ENCODE measurements at places on chromosomes 12 and 14.

- DNase-seq: no peak
Measured at GRCh38 chr12:26520109-26520508, 312.9 kb downstream of the ITPR2 start.

- no peak for DNase-seq
Measured at GRCh38 chr14:54322701-54323337, 74.0 kb upstream of the CDKN3 start.

DNA sequence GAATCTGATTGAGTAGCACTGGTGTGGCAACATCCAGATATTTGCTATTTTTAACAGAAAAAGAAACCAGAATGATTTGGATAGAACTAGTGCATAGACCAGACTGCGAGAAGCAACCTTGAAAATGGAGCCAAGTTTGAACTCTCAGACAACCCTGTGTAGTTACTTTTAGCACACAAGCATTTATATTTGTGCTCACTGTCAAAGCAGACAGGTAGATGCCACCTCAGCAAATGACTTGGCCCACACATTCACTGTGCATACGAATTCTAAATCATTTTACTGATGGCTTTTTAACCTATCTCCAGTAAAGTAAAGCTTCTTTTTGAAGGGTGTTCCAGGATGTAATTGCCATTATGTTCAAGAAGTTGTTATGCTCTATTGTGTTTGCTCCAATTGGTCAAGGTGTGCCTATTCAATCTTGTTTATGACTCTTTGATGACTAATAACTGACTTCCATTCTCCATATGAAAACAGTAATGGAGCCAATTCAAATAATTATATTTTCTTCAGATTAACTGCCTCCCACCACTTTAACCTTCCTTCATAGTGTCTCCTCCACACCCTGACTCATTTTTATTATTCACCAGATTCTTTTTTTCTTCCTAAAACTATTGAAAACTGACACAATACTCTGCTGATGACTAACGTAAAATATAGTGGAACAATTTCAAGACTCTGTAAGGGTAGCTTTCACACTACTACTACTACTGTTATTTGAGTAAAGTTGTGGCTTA, 138.5 kb downstream of the CCER1 start:
- DNase-seq: no peak

DNA sequence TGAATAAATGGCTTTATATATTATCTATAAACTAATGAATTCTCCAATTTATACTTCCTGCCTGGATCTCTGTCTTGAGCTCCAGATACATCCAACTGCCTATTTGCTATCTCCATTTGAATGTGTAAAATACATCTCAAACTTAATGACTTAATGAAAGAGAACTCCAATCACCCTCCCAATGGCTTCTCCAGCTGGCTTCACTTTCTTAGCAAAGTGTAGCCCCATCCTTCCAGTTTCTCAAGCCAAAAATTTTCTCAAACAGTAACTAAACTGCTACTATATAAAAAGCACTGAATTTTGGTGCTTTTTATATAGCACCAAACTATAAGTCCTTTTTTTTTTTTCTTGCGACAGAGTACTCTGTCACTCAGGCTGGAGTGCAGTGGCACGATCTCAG, 2.6 kb downstream of the CRY1 start:
- DNase-seq: no peak

- DNase-seq: no peak
Measured at GRCh38 chr12:104890476-104891096, 67.5 kb downstream of the SLC41A2 start.

DNA sequence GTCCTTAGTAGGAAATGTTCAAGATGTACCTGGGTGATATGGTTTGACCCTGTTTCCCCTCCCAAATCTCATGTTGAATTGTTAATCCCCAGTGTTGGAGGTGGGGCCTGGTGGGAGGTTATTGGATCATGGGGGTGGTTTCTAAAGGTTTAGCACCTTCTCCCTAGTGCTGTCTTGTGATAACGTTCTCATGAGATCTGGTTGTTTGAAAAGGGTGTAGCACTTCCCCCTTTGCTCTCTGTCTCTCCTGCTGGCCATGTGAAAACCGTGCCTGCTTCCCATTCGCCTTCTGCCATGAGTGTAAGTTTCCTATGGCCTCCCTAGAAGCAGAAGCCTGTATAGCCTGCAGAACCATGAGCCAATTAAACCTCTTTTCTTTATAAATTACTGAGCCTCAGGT, 353.0 kb upstream of the SFSWAP start:
- DNase-seq: no peak

- DNase-seq: no peak
Measured at GRCh38 chr14:58701604-58702003, 63.8 kb downstream of the DACT1 start.

DNA sequence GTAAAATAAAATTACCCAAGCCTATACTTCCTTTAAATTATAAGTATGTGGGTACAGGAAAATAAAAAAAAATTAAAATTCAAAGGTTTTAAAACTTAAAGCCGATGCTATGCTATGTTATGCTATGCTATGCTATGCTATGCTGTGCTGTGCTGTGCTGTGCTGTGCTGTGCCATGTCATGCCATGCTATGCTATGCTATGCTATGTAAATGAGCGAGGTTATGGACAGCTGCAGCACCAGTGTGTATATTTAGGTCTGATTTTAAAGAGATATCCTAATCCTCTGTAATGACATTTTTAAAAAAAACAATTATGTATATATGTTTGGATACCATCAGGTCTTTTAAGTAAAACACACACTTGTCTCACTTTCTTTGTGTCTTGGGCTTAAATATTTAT, 1822.0 kb upstream of the SEL1L start:
- no peak for DNase-seq

- DNase-seq: no peak
Measured at GRCh38 chr14:75724414-75725204, 63.6 kb downstream of the TTLL5 start.

DNA sequence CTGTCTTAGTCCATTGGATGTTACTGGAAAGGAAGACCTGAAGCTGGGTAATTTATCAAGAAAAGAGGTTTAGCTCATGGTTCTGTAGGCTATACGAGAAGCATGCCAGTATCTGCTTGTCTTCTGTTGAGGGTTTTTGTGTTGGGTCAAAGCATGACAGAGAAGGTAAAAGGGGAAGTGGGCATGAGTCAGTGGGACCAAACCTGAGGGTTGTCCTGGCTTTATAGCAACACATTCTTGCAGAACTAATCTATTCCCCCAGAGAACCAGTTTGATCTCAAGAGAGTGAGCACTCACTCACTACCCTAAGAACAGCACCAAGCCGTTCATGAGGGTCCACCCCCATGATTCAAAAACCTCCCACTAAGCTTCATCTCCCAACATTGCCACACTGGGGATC, 19.0 kb upstream of the KRAS start:
- no peak for DNase-seq

DNA sequence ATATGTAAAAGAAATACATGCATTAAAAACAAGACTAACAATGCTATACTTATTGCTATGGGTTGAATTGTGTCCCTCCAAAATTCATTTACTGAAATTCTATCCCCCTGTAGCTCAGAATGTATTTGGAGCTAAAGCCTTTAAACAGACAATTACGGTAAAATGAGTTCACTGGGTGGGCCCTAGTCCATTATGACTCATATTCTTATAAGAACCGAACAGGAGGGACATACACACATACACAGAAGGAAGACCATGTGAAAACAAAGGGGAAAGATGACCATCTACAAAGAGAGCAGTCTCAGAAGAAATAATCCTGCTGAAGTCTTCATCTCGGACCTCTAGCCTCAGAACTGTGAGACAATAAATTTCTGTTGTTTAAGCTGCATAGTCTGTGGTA, 77.1 kb upstream of the ANKS1B start:
- DNase-seq: no peak

GRCh38 chr14:104597576-104597975, 7.0 kb downstream of the TMEM179 start:
- no peak for DNase-seq

DNA sequence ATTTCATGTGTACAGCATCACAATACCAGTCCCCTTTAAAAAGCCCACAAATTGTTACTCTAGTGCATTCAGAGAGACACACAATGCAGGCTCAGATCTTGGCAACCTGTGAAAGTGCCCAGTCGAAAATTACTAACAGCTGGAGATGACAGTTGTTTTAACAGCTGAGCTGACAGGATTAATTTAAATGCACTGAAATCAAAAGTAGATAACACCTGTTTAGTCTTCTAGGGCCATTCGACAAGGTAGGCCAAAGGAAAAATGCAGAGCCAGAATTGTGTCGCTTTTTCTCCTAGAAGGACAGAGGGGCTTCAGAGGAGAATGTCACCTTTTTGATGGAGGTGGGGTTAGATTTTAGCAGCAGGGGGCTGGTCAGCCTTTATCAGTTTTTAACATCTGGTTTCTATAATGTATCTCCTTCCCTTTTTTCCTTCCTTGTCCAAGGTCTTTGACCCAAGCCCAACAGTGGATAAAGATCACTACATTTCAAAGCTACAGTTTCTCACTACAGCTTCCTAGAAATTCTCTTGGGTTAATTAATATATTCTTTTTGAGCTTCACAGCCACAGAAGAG, 139.1 kb downstream of the SOX5 start:
- DNase-seq: no peak

DNA sequence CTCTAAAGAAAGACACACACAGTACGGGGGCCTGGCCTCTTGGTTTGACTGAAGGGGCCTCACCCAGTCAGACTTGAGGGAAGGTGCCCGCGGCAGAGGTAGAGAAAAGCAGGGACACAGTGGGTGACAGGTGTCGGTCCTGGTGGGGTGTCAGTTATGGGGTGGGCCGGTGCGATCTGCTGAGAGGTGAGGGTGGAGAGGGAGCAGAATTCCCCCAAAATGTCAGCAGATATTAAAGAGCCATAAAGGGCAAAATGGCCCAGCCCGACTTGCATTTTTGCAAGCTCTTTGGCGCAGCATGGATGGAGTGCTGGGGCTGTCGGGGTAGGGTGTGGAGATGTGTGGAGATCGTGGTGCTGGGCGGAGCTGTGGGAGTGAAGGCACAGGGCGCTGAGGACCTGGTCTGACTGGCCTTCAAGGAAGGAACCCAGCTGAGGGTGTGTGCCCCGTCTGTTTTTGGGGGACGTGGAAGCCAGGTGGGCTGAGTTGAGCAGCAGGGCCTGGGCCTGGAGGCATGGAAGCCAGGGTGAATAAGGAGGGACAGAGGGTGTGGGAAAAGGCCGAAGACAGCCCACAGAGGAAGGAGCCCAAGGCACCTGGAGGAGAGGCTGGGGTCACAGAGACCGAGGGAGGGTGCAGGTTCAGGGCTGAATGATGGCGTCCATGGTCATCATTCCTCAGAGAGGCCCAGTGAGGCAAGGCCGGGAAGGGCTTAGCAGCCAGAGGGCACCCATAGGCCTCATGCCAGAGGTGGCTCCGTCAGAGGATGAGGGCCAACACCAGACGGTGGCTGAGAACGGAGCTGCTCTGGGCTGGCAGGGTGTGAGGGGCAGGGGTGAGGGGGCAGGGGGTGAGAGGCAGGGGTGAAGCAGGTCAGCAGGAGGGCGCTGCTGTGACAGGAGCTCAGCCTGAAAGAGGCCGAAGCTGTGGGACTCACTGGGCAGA, 48.2 kb upstream of the DYNC1H1 start:
- no peak for DNase-seq

DNA sequence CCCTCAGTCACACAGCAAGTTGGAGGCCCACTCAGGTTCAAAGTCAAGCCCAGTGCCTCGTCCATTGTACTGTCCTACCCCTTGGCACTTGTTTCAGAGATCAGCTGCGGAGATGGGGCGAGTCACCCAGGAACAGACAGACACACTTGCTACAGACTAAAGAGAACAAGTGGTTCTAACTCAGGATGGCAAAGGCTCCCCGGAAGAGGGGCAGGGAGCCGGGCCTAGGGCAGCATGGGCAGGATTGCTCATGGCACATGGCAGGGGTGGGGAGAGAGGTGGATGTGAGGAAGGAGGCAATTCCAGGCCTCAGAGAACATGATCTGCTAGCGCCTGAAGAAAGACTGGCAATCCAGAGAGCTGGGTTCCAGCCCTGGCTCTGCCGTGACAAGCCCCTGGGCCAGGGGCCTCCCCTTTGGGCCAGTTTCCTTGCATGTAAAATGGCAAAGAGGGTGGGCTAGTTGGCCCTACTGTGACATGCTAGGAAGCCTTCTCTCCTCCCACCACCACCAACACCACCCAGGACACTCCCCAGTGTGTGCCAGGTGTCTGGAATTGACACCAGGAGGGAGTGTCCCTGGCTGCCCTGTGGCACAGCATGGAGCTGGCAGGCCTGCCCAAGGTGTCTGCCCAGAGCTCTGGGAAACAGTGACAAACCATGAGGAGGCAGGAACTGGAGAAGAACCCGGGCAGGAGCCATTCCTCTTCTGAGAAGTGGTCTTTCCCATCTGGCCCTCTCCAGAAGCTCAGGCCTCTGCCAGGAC, 24.0 kb upstream of the IRF2BPL start:
- DNase-seq: no peak

- no peak for DNase-seq
Measured at GRCh38 chr14:49303946-49304516, 282.1 kb downstream of the RPS29 start.

- no peak for DNase-seq
Measured at GRCh38 chr12:131147894-131148293, 194.2 kb downstream of the ADGRD1 start.

GRCh38 chr12:26028953-26029735, 70.7 kb downstream of the RASSF8 start:
- no peak for DNase-seq

- no peak for DNase-seq
Measured at GRCh38 chr12:120408771-120409170, 29.1 kb upstream of the COX6A1 start.

DNA sequence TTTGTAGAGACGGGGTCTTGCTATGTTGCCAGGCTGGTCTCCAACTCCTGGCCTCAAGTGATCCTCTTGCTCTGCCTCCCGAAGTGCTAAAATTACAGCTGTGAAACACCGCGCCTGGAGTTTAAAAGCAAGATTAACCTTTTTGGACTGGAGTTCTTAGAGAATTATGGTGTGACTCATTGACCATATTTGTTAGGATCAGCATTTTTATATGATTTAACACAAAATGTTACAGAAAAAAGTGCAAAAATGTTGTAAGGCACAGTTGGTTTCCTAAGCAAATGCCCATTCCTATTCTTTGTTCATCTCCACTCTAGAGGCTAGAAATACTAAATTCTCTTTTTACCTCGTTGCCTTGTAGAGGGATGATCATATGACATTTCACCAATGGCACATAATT, 27.6 kb downstream of the SLC35E3 start:
- no peak for DNase-seq

GRCh38 chr14:104546591-104547309, 32.8 kb upstream of the C14orf180 start:
- DNase-seq: no peak

GRCh38 chr12:44375694-44376093, 500.4 kb downstream of the NELL2 start:
- no peak for DNase-seq

- DNase-seq: no peak
Measured at GRCh38 chr14:56125772-56126636, 7.8 kb downstream of the PELI2 start.

Data from activated CD4-positive, CD25-positive, alpha-beta regulatory T cell treated with anti-CD3 and anti-CD28 coated beads, Interleukin-2, amount 50 U/mL, for 16 hours (primary cell).